Activated T-helper 17 cell treated with anti-CD3 and anti-CD28 coated beads, Interleukin-2, amount 50 U/mL, for 72 hours (primary cell): ENCODE measurements at places on chromosomes 5 and 9.

DNA sequence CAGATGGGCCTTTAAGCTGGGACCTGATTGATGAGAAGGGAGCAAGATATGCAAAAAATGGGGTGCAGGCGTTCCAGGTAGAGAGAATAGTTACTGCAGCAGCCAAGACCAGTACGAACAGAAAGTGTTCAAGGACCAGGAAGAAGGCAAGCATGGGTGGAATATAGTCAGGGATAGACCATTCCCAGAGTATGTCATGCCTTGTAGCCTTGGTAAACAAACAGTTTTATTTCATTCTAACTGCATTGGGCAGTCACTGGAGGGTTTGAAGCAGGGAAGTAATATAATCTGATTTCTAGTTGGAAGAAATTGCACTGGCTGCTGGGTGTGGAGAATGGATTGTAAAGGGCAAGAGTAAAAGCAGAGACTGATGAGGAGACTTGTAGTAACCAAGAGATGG is 30.5 kb upstream of the IL13 start:
- ATAC-seq, result no peak

GRCh38 chr5:14405267-14405666 is 176.3 kb upstream of the OTULINL start:
- ATAC-seq, result no peak

- ATAC-seq, result no peak
Measured at GRCh38 chr5:178420354-178420781, 169.8 kb downstream of the COL23A1 start.

GRCh38 chr5:76326577-76327302 is 76.3 kb upstream of the IQGAP2 start:
- no peak for ATAC-seq
